Head of caudate nucleus (tissue), 42 donors: ENCODE measurements at places on chromosomes 6 and 20.

DNA sequence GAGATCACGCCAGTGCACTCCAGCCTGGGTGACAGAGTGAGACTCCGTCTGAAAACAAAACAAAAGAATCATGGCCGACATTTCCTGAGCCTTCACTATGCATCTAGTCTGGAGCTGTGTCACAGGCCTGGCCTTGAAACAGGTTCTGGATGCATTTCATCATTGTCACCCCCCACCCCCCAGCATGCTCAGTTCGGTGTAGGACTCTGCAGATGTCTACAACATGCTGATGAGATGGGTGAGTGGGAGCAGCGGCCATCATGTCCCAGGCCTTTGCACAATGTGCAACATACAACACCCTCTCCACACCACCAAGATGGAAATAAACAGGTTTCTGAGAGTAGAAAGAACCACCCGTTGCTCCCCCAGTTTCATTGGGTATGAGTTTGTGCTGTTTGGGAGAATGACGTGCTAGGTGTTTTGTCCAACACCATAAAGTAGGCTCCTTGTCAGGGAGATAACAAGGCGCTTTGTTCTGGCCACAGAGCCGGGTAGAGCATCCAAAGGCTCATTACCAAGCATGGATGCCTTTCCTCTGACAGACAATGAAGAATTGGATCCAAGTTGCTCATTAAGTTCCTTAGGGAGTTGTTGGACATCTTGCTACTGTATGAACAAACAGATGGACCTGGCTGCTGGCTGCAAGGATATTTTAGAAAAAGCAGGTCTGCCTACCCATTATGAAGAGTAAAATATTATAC, 22.1 kb downstream of the SNHG17 start:
- DNase-seq = no peak

DNA sequence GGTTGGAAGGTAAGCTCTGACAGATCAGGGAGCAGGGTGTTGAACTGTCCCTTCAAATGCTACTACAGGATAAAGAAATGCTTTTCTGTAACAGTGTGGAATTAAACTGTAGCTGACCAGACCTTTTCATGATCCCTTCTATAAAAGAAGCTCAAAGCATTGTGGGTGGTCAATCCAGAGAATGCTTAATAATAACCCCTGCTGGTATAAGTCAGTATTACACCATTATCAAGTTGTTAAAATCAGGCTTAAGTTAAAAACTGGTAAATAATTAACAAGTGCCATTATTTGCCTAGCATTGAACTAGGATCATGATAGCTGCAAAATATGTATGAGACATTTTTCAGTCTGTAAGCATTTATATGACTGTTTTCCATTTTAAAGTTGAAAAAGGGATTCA, 468.9 kb downstream of the PKHD1 start:
- DNase-seq = no peak

DNA sequence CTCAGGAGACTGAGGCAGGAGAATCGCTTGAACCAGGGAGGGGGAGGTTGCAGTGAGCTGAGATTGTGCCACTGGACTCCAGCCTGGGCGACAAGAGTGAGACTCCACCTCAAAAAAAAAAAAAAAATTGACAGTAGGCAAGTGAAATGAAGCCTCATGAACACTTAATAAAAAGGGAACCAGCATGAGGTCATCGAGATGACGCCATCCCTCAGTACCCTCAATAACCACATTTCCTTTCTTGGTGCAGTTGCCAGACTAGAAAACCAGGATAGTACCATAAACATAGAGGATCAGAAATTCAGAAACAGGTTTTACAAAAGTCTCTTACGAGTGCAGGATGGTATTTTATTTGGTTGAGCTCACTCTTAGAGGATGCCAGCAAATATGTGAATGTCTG, 584.1 kb downstream of the MAFB start:
- DNase-seq = no peak

- DNase-seq = no peak
Measured at GRCh38 chr6:106199998-106200397, 113.9 kb downstream of the PRDM1 start.

DNA sequence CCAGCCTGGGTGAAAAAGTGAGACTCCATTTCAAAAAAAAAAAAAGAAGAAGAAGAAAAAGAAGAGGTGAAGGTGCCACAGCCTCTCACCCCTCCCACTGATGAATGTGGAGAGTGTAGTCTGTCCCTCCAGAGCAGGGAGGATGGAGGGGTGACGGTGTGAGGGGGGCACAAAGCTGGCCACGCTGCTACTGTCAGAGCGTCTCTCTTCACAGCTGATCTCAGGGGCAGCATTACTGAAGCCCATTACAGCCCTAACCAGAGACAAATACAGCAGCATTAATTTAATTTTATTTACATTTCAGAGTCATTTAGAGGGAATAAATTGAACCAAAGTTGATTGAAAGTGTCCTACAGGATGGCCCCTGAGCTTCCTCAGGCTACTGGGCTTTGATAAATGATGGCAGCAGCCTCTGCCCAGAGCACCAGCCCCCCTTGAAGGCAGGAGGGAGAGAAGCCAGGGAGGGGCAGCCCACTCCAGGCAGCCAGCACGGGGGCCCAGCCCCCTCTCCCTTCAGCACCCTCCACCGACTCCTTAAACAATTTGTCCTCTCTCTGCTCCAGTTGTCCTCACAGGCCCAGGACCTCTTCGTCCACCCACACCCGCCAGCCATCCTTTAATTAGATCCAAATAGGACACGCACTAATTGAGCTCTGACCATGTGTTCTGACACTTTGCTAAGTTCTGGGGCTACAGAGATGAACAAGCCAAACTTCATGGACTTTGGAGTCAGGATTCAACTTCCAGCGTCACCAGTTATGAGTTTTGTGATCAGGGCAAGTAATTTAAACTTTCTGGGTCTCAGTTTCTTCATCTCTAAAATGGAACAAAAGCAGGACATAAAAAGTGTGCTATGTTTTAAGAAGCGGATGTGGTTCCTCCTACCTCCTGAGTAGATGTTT, 18.6 kb upstream of the ZFAND3 start:
- DNase-seq = no peak

DNA sequence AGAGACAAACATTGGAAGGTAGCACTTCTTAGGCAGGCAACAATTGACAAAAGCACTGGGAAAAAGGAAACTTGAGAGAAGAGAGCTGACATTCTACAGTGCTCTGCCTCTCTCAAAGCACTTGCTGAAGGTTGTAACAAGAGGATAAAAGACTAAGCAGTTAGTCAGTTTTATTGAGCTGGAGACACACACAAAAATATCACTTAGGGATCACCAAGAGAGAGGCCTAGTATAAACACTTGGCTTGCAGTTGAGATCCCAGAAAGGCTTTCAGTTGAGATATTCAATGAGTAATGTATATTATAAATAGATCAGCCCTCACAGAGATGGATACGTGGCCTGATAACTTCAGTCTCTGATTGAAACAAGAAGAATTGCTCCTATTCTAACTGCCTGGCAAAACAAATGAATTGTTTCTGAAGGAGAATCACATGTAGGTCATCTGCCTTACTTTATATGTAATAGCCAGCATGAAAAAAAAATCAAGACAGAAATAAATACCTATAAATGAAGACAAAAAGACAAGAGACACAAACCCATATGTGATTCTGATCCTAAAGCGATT, 747.2 kb upstream of the MAN1A1 start:
- no peak for DNase-seq

- DNase-seq = peak; percentile 37
Measured at GRCh38 chr6:122381494-122382265, 17.8 kb upstream of the HSF2 start.

GRCh38 chr6:70456735-70457134, 43.4 kb downstream of the FAM135A start:
- DNase-seq = no peak

DNA sequence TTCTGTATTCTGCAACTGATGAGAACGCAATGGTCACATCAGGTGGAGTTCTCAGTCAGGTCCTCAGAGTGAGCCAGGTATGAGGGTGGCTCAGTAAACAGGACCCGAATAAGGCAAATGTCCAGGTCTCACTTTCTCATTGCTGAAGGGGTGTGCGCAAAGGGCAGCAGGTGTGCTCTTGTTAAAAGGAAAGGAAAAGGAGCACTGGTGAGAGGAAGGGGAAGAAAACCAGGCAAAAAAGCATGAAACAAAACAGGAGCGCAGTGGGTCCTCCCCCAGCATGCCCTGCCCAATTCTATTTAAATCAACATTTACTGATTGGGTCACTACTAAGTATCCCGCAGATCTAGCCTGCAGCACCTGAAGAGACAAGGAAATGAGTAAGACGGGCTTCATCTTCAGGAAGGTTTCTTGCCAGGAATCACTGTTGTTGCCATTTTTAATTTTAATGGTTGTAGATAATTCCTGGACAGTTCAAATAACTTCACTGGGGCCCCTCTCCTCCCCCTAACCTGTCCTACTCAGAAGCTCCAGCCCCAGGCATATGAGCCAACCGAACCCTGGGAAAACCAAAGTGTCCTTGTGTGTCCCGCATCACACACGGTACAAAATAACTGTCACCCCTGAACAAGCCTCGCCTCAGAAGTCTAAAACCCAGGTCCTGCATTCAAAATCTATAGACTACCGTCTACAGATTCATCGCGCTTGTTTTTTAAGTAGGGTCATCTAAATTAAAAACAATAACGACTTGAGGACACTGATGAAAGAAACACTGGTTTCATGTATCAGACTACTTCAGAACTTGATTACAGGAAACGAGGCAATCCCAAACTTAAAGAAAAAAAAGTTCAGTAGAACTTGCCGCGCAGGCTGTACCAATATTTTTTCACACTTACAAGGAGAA, 980 bp downstream of the MBOAT1 start:
- no peak for DNase-seq

GRCh38 chr6:152271776-152272464, 365.2 kb downstream of the SYNE1 start:
- DNase-seq = no peak

DNA sequence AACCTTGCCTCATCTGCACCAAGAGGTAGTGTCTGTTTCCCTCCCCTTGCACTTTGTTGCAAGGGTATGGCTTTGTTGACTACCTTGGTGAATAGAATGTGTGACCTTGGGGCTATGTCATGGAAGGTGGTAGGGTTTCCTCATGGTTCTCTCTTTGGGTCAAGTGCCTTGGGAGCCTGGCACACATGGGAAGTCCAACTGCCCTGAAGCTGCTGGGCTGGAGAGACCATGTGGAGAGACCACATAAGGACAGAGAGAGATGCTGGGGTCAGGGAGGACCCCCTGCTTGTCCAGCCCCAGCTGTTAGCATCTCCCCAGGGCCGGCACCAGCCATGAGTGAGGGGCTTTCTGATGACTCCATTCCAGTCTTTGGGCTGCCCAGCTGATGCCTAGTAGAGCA, 95.5 kb upstream of the PAX1 start:
- DNase-seq = no peak

DNA sequence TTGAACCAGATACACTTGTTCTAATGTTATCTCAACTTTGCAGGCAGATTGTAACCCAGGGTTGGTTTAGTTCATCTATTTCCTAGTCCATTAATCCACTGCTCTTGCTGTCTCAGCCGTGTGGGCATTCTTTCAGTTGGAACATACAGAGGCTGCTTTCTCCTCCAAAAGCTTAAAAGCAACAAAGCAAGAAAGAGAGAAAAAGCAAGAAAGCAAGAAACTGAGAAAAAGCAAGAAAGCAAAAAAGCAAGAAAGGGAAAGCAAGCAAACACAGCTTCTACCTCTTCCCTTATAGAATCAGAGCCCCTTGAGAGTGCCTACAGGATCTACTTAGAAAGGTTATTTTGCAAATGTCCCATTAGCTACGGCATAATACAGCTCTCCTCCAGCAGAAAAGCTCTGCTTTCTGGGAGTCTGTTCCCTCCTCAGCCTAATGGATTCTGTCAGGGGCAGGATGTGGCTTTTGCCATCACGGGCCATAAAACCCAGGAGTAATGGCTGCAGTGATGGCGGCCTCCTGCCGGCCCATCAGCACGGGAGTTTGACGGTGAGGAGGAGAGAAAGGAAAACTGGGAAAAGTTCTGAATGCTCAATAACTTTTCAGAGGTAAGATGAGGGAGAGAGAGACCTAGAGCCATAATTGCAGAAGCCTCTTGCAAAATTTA, 156.8 kb upstream of the JARID2 start:
- DNase-seq = no peak

- DNase-seq = no peak
Measured at GRCh38 chr6:111921103-111921502, 47.9 kb upstream of the FYN start.

- DNase-seq = no peak
Measured at GRCh38 chr6:93728150-93728549, 308.8 kb upstream of the EPHA7 start.

DNA sequence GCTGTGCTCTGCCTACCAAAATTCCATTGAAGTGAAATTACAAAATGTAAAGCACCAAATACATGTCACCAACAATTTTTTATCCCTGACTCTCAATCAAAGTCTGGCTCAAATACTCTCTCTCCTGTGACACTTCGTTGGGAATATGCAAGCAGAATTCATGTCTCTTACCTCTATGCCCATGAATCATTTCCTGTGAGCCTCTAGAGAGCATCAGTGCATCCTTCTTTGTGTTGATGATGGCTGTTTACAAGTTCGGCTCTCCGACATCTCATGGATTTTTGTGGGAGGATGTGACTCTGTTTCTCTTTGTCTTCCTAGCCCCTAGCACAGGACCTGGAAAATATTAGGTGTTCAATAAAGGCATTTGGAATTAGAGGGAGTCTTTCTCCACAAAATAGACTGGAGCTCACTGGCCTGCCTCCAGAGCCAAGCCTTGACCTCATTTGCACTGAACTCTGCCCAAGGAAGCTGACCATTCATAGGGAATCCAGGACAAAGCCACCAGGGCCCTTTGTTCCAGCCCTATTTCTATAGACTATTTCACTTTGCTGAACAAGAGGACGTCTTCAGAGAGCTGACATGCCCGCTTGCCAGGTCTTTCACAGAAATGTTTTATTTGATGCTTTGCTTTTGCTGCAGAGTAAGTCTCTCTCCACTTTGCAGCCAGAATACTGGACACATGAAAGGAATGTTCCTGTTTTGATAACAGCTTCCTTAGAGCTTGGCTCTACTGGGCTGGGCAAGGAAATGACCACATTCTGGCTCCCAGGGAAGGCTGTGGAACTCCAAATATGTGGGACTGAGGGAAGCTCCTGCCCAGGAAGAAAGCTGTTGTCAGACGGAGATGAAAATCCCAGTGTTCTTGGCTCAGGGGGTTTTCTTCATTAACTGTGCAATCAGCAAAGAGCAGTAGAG, 194.5 kb upstream of the CDYL start:
- DNase-seq = no peak

DNA sequence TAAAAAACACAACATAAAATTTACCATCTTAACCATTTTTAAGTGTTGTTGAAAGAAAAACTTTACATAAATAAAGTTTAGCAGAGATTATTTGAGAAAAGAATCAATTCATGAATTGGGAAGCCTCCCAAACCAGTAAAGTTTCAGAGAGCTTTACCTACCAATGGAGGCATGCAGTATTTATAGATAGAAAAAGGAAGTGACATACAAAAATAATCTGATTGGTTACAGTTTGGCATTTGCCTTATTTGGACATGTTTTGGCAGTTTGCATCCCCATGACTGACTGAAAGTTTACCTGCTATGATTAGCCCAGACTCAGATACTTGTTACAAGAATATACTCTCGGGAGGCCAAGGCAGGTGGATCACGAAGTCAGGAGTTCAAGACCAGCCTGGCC, 3.7 kb upstream of the CMTR1 start:
- DNase-seq = no peak
